ENCODE measurements at places on chromosomes 16 and 17.

GRCh38 chr17:47698749-47699535, 5.0 kb downstream of the TBKBP1 start:
- no peak for DNase-seq

DNA sequence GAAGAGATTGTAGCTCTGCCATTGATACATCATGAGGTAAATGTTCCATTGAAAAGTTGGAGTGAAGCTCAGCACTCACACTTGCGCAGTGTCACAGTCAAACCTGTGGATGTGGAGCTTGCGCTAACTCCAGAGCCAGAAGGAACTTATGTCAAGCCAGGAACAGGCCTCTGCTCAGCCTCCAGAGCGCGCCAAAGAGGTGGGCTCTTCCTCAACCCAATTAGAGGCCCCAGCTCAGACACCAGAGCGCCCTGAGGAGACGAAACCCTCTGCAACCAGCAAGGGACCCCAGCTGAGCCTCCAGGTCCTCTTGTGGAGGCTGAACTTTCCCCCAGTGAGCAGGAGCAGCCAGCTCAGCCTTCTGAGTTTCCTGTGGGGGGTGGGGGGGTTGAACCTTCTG, 61.5 kb upstream of the FBXO47 start:
- no peak for DNase-seq

GRCh38 chr16:72934636-72935403, 113.1 kb downstream of the ZFHX3 start:
- DNase-seq = no peak

GRCh38 chr16:46961373-46962353, 11.8 kb downstream of the DNAJA2 start:
- no peak for DNase-seq

DNA sequence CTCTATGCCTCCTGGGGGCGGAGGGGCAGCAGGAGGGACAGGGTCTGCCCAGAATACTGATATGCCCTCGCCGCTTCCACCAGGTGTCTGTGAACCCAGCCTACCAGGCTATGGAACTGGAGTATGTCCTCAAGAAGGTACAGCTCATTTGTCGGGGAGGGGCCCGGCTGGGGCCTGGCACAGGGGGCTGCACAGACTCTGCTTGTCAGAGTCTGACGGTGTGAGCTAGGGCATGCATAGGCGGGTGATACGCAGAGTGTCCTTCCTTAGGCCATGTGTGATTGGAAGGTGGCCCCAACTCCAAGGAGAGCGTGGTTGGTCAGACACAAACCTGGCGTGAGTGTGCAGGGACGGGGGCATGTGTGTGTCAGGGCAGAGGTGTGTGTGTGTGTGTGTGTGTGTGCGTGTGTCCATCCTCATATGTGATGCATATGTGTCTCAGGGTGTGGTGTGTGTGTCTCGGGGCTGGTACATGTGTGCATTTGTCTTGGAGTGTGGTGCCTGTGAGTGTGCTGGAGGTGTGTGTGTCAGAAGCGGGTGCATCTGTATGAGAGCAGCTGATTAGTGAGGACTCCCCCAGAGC, 7.0 kb downstream of the CHAD start:
- no peak for DNase-seq

DNA sequence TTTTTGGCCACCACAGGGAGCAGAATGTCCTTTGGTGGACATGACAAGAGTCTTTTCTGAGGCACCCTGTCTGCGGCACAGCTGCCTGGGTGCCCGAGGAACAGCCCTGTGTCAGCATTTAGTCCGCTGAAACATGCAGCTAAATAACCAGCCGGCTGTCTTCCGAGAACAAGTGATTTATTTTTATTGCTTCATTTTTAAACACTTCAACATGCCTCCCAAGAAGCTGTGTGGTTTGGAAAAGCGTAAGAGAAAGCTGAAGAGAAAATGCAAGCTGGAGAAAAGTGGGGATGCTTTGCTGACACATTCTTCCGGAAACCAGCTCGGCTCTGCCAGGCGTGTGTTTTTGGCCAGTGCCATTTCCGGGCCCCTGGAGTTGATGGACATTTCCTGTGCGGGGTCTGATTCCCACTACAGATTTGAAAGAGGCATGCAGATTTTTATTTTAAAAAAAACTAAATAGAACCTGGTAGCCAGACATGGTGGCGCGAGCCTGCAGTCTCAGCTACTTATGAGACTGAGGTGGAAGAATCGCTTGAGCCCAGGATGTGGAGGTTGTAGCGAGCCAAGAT, 94.7 kb downstream of the SEC14L1 start:
- DNase-seq = no peak

- DNase-seq = no peak
Observed at GRCh38 chr16:25411396-25412081, 153.9 kb upstream of the ZKSCAN2 start.
